AG08395 (cell line): ENCODE measurements at places on chromosomes 5 and 9.

DNA sequence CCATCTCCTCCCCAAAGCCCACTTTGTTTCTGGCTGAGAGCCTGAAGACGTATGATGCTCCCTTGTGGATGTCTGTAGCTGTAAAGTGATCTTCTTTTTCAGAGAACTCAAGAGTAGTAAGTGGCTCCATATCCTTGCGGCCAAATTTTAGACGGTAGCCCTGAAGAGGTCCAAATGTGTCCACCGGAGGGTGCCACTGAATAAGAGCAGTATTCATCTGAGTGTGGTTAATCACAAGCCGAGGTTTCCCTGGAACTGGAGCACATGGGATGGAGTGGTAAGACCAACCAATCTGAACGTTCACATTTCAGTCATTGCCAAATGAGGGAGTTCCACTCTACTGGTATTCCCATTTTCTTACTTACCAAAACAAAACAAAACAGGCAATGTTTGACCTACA is 686.5 kb upstream of the DMAC1 start:
- no peak for DNase-seq

GRCh38 chr5:135442431-135443160 is 4.6 kb downstream of the DCANP1 start:
- no peak for DNase-seq

DNA sequence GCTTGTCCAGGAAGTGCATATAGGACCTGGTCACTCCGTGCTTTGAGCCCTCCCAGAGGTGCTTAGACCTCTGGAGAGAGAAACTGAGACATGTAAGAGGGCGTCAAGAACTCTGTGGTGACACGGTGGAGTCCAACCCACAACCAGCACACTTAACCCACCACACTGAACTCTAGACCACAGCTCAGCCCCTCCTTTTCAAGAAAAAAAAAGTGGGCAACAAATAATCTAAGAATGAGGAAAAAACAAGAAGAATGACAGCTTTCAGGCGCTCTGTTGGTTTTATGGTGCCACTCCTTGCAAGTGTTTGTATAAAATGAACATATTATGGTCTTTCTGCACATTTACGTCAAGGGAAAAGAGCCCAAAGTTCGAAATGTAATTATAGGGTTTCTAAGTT is 50.2 kb upstream of the SNAPC3 start:
- no peak for DNase-seq

DNA sequence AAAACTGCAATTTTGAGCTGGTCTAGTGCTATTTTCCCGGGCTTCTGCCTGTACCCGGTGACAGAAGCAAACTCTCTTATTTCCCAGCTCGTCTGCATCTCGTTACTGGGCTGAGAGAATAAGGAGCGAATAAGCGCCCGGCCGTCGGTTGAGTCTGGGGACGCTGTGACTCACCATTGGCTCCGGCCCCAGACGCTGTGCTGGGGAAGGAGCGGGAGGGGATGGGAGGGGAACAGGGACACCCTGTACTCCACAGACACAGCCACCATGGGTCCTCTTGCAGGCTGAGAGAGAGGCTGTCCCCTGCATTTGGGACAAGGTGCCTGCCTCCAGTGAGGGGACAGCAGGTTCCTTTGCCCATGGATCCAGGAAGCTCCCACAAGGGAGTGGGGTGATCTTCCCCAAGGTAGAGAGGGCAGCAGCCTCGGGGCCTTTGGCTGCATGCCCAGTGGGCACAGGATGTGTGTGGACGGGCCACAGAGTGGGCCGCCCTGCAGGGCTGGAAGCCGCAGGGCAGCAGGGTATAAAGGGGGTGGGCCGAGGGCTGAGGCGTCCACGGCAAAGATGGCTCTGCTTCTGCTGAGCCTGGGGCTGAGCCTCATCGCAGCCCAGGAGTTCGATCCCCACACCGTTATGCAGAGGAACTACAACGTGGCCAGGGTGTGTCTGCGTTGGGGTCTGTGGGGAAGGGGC is at the start of gene LCN9:
TSS of gene LCN9 (plus strand) at position 552 of the 693 bp plus-strand sequence. CDS start at position 565, 13 bp downstream.
- DNase-seq: no peak
